Stimulated activated CD4-positive, alpha-beta T cell treated with anti-CD3 and anti-CD28 coated beads, TNF-alpha, amount 100 ng/mL, for 1 hour (primary cell): ENCODE measurements at places on chromosomes 2 and 18.

DNA sequence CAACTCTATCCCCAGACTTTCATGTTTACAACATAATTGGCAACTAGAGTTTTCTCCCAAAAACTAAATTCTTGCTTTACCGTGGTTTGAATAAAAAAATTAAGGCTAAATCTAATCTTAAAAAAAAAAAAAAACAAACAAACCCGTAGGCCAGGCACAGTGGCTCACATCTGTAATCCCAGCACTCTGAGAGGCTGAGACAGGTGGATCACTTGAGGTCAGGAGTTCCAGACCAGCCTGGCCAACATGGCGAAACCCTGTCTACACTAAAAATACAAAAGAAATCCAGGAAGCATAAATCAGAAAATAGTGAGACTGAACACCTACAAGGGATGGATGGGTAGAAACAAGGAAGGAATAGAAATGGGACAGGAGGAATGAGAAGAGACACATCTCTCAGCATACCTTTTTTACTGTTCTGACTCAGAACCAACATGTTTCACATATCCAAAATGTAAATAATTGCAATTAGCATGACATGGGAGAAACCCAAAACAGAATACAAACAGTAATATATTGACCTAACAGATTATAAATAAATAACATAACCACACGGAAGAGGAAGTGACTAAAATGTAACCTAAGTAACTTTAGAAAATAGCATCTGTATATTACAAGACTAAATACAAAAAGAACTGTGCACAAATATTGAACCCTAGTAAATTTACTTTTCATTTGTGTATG, 17.5 kb downstream of the MGAT4A start:
- no peak for DNase-seq

DNA sequence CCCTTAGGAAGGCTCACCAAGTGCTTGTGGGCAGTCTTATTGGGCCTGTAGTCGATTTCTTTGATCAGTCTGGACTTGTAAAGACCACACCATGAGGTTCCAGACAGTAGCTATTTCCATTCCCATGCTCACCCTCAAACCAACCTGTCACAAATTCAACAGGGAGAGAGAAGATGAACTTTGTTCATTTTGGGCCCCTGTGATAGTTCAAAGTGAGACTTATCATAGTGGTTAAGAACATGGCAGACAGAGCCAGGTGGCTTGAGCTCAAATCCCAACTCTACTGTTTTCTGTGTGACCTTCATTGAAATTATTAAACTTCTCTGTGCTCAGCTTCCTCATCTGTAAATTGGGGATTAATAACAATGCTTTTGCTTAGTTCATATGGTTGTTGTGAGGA, 53.9 kb upstream of the CTLA4 start:
- no peak for DNase-seq

DNA sequence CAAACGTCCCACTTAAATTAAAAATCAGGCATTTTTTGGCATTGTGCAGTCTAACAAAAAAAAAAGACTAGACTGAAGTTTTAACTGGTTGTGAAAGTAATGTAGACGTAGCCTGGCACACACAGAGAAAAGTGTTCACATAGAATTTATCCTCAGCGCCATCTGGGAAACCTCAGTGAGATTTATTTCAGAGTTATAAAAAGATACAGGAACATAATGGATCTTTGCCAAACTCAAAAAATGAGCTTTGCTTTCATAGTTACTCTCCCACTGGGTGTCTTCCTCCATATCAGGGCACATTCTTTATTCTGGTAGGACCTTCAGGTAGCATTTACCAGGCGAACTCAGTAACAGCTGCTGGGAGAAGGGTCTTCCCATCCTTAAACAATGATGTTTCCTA, 532.4 kb upstream of the SALL3 start:
- DNase-seq: no peak

- DNase-seq: no peak
Measured at GRCh38 chr18:54119524-54120019, 104.9 kb downstream of the MBD2 start.

GRCh38 chr18:74996055-74996454, 212.9 kb downstream of the PTGR3 start:
- DNase-seq: no peak

GRCh38 chr18:2969695-2970094, 43.2 kb downstream of the LPIN2 start:
- DNase-seq: no peak

- DNase-seq: no peak
Measured at GRCh38 chr2:101806701-101807100, 109.2 kb downstream of the MAP4K4 start.

- DNase-seq: no peak
Measured at GRCh38 chr2:218744615-218745014, 34.0 kb downstream of the TTLL4 start.

DNA sequence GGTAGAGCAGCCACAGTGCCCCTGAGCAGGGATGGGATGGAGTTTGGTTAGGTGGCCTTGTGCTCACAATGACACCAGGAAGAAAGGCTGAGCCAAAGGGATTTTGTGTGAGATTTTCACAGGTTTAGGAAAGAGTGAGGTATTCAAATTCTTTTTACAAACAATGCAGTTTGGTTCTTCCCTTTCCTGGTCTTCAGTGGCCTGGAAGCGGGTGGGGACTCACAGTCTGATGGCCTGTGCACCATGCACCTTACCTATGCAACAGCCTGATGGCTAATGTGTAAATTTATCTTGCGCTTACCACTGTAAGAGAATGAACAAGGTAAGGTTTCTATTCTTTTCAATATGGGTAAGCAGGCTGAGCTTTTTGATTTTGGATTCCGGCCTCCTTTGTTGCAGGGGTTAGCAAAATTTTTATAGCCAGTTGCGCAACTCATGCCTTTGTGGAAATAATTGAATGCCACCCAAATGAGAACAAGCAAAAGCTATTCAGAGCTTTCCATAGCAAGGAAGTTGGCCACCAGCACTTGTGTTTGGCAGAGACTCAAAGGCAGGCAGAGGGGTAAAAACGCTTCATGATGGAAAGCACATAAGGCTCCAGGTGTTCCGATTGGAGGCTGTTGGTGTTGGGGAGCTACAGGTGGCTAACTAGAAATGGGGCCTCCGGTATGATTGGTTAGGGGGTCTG, 23.8 kb upstream of the IL1R2 start:
- no peak for DNase-seq

- DNase-seq: no peak
Measured at GRCh38 chr2:3094999-3095958, 282.3 kb downstream of the EIPR1 start.

DNA sequence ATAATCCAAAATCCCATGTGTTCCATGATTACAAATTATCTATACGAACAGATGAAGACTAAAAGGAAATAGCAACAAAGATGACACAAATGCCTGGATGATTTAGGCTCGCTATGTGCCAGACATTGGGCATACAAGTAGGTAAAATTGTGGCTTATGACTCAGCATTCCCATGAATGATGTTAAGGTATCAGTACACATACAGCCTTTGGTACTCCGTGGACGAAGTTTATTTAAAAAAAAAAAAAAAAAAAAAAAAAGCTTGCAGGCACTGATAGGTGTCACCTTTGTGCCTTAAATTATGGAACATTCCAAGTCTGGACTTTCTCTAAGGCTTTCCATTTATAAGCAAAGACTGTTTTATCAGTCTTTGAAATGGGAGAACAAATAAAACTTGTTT, 2.7 kb downstream of the CHAC2 start:
- no peak for DNase-seq

DNA sequence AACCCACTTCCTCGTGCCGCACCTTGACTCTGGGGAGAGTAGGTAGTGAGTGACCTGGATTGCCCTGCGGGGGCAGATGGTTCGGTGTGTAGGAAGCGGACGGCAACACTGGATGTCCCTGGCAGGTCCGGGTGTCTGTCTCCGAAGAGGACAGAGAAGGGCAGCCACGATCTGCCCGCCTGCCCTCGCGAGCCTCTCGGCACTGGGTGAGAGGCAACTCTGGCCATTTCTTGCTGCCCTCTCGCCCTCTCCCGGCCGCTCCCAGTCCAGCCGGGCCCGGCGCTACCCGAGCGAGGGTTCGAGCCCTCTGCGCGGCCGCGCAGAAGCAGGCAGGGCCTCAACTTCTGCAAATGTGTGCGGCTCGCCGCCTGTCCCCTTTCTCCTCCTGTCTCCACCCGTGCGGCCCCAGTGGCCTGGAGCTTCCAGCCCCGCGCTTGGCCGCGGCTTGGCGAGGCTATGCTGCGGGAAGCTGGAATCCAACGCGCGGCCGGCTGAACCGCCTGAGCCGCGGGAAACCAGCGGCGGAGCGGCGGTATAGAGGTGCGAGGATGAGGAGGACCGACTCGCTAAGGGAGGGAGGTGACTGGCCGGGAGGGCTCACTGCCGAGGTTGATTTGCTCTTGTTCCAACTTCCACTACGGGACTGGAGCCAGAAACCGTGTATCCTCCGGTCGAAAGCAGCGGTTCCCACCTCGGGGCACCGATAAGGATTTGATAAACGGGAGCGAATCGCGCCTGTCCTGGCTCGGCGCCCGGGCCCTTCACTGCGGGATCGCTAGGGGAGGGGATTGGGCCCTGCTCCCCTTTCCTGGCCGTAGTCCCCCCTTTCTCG, 1.5 kb downstream of the EPAS1 start:
- DNase-seq: no peak

- no peak for DNase-seq
Measured at GRCh38 chr18:48949606-48950535, 894 bp downstream of the SMAD7 start.

- no peak for DNase-seq
Measured at GRCh38 chr2:97931118-97931857, 64.5 kb downstream of the TMEM131 start.

DNA sequence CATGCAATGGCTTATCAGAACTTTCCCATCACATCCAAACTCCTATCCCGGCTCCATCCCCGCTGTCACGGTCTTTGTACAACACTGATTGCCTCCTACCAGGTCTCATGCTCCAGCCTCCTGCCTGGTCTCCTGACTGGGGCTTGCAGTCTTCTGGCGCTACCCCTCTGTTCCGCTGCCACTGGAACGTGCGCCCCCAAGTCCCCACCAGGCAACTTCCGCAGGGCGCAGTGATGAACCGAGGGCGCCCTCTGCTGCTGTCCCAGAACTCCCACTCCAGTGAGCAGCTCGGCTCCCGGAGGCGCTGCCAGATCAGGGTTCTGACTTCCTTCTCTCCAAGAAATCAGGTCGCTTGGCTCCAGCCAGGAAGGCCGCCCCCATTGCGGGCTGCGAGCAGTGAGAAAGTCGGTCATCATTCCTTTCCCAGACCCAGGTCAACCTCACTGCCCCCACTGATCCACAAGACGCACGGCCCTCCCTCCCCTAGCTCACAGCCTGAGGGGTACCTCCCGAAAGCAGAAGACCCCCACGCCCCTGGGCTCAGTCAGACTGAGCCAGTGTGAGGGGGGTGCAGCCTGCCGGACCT, 43.9 kb upstream of the RAB11FIP5 start:
- peak; percentile 27 for DNase-seq

DNA sequence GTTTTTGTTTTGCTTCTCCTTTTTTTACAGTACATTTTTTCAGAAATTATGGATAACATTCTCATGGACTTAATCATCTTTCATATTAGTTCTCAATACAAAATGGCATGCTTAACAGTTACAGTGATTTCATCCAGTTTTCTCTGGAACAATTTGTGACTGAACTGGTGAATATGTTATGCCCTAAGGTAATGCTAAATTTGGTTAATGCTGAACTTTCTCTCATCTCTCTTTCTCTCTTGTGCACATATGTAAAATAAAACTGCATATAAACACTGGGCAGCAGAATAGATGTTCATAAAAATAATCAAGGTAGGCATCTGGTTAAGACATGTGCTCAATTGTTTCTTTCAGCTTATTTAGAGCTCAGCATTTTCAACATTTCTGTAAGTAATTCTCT, 196.3 kb upstream of the TMEFF2 start:
- DNase-seq: no peak
